ENCODE measurements at places on chromosomes 7 and 10.

DNA sequence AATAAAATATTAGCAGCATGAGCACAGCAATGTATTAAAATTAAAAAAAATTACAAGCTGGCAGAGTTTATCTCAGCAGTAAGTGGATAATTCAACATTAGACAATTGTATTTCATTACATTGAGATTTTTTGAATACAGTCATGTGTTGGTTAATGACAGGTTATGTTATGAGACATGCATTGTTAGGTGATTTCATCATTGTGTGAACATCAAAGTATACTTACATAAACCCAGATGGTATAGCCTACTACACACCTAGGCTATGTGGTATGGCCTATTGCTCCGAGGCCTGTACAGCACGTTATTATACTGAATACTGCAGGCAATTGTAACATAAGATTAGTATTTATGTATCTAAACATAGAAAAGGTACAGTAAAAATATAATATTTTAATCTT is 29.7 kb downstream of the CCDC6 start:
- no peak for DNase-seq

GRCh38 chr7:4738711-4739527 is 36.5 kb upstream of the AP5Z1 start:
- DNase-seq, result no peak

DNA sequence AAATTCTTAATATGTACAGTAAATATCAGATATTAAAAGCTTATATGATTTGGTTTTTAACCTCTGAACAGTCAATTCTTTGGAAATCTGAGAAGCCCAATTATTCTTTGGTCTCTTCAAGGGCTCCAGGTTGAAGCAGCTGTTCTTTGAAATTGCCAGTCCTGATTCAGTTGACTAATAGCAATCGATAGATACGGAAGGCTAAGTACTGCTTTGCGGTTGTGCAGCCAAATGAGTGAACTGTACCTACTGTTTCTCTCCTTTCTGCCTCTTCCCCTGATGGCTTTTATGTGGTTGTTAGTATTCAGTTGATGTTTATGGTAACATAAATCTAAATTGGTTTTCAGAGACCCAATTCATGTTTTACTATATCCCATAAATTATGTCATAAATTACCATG is 103.1 kb upstream of the RPA3 start:
- DNase-seq, result no peak

GRCh38 chr7:83032195-83032594 is 130.5 kb downstream of the PCLO start:
- no peak for DNase-seq

DNA sequence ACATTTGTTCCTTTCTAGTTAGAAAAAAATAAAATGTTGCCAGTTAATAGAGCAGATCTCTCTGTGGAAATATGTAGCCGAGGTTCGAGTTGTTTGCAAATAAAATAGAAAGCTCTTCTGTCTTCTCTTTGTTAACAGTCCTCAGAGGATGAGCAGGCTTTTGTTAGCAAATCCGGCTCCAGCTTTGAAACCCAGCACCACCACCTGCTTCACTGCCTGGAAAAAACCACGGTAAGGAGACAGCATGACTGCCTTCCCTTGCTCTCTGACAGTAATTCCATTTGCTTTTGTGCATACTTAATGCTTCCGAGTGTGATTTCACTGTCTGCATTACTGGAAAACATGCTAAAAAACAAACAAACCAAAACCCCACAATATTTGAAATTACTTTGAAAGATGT is 115.6 kb downstream of the TSPAN12 start:
- DNase-seq, result no peak

DNA sequence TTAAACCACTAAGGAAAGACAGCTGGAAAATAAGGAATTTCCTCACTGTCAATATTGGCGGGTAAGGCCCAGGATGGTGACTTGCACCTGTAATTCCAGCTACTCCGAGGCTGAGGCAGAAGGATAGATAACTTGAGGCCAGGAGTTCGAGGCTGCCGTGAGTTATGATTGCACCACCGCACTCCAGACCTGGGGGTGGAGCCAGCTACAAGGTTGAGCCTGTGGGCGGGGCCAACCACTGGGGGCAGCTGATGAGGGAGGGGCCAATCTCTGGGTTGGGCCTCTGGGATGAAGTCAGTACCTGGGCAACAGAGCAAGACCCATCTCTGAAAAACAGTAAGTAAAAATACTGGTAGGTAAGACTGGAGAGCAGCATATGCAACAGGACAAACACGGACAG is 80.1 kb upstream of the ADO start:
- no peak for DNase-seq

DNA sequence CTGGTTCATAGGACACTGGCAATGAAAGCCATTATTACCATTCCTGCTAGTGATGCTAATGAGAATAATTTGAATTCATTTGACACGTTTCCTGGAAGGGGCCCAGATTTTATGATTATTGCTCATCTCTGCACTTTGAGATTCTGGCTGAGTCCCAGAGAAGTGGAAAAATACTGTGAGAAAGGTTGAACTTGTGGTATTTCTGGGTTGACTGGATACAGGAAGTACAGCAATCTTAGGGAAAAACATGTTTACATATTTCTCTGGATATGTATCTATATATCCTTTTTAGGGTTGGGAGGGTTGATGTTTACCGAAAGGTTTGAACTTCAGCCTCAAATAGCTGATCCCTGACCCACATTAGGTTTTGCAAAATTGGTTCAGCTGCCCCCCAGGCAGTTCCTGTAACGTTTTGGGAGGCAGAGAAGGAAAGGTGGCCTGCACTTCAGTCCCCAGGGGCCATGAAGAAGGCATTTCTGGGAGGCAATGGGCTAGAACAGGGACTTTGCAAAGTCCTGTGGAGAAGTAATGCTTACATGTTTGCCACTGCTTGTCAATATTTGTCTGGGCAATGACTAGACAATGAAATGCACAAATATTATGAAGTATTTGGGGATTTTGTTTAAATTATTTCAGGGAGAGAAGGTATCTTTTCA is 253.7 kb upstream of the PITRM1 start:
- no peak for DNase-seq

DNA sequence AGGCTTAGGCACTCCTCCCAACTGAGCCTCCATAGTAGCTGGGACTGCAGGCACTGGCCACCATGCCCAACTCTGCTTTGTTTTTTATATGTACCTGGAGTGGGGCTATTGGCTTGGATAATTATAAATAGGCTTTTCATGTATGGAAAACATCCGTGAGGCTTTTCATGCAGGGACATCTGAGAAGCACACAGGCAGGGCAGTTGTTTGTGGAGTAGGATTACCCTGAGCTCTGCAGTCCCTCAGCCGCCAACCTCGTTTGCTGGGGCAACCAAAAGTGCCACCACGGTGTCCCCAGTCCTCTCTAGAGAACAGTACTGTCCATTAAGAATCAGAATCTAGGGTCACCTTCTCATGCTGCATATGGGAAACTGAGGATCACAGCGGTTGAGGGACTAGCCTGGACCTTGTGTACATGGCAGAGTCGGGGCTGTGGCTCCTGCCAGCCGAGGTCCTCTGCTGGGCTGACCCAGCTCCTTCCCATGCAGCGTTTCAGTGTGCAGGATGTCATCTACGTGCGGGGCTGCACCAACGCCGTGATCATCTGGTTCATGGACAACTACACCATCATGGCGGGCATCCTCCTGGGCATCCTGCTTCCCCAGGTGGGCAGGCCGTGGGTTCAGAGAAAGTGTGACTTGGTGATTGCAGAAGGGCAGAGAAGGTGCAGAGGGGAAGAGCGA is 54.5 kb downstream of the TSPAN15 start:
- no peak for DNase-seq

DNA sequence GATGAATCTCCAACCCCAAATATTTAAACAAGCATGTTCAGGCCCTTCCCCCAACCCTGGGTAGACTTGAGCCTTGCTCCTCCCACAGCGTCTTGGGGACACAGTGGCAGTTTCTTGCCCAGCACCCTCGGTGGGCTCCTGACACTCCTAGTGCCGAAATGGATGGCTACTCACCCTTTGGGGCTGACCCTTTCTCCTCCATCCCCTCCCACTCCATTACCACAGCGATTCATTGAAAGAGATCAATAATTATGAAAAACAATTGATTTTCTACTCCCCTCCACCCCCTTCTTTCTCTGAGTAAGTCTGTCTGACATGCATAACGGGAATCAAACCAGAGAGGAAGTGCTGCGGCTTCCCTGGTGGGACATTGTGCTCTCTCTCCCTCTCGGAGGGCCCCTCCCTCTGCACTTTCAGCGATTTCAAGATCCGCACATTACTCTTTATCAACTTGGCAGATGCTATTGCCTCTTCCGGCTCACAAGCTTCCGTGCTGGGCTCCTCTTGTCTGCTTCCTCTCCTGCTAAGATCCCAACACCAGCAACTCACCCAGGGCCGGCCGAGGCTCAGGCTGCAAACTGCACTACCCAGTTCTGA is 79.0 kb upstream of the PLXNA4 start:
- no peak for DNase-seq

DNA sequence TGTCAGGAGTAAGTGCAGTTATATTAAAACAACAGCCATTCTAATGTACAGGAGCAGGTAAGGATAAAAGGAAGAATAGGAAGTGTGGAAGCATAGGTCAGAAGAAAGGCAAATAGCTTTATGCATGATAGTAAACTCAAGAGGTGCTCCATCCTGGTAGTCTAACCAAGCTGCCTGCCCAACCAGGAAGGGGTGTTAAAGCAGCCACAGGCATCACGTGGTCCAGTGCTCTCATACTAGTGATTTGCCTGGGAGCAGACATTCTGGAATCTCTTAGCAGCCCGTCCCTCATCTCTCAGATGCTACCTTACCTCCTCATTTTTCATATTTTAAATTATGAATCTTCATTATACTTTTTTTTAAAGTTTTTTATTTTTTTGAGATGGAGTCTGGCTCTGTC is 18.5 kb downstream of the ABRAXAS2 start:
- DNase-seq, result no peak

- no peak for DNase-seq
Measured at GRCh38 chr10:33706191-33706590, 371.7 kb upstream of the NRP1 start.
